Activated T-helper 2 cell treated with anti-CD3 and anti-CD28 coated beads, Interferon-gamma antibody, Interleukin-2, Interleukin-4, amounts not matched to agents 10 μg/mL and 5 μg/mL and 100 μg/mL, durations not matched to agents 14 hours and 24 hours and 36 hours (primary cell): ENCODE measurements at places on chromosomes 12 and 14.

GRCh38 chr12:31280183-31280582 is 45.8 kb downstream of the SINHCAF start:
- no peak for DNase-seq

GRCh38 chr12:101186291-101186690 is 23.7 kb downstream of the SLC5A8 start:
- DNase-seq = no peak

DNA sequence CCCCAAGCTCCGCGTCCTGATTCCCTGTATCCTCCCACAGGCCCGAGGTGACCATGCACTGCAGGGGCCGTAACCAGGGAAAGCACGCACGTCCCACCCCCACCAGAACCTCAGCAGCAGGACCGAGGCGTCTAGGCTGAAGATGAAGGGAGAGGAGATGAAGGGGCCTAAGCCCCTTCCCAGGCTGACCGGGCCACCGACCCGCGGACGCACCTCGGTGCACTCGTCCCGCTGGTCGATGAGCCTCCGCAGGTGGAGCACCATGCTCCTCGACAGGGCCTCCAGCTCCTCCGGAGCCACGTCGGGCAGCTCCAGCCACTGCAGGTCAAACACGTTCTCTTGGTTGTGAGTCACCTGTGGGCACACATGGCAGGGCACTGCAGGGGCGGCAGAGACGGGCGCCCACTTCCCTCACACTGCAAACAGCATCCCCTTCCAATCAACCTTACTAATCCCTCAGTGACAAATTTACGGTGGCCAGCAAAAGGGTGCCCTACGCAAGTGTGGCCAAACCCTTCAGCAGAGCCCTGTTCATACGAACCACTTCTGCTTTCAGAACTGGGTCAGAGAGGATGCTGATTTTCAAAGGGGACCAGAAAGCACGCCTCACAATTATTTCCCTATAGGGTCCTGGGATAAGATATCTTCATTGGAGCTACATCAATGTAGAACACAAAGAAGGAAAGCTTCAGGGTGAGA is 77.8 kb downstream of the CCDC88C start:
- no peak for DNase-seq

GRCh38 chr12:2016862-2017545 is 12.7 kb upstream of the DCP1B start:
- no peak for DNase-seq

GRCh38 chr12:80681287-80681686 is 26.1 kb upstream of the MYF6 start:
- no peak for DNase-seq

GRCh38 chr12:84131076-84131475 is 781.5 kb downstream of the SLC6A15 start:
- DNase-seq = no peak
